ENCODE measurements at places on chromosomes 2 and 18.

GRCh38 chr2:96549967-96550786 lies 13.6 kb downstream of the ARID5A start:
- no peak for DNase-seq

GRCh38 chr2:215479536-215480240 lies 43.8 kb upstream of the FN1 start:
- DNase-seq, result no peak

- no peak for DNase-seq
These were observed 237.4 kb upstream of the HS6ST1 start for GRCh38 chr2:128556089-128556488.

DNA sequence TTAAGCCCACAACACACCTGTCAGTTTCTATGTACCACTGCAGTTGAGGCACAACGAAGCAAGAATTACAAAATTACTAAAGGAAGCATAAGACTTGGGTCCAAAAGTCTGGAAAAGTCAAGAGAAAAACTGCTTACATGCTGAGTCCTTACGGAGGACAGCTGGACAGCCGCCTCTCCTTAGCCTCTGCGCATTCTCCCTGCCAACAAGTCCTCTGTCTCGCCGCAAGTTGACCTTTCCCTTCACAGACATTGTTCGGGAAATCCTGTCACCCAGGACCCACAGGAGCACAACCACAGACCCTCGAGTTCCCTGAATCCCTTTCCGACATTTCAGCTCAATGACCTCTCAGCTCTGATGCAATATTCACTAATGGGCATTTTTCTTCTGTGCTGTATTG lies 525.4 kb upstream of the SALL3 start:
- DNase-seq, result no peak

GRCh38 chr18:77323640-77324299 lies 74.1 kb downstream of the GALR1 start:
- no peak for DNase-seq

DNA sequence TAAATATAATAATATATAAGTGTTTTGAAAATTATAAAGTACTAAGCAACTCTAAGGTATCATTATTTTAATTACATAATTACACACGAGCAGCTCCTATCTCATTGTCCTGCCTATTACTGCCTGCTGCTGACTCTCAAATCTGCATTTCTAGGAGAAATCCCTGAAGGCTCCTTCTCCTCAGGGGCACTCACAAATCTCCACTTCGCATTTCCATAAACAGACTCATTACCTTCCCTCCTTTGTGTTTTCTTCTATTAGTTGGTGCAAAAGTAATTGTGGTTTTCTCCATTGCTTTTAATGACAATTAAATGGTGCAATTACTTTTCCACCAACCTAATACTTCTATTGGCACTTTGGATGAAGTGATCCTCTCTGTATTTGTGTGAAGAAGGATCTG lies 135.0 kb upstream of the HNMT start:
- no peak for DNase-seq

DNA sequence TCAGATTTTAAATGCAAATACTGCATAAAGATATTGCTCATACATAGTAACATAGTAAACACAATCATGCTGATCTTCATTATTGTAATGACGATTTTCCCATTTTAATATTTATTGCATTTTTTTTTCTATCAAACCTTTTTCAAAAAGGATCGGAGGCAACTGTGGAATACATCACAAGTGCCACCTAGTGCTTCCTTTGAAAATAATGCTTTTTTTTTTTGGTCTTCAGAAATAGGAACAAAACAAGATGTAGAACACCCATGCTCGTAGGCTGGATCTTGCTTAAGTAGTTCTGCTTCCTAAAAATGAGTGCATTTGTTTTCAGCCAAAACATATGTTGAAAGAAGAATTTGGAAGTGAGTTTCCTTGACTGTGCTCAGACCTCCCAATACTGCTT lies 35.7 kb upstream of the GPR155 start:
- DNase-seq, result peak; percentile 24

GRCh38 chr2:26283606-26284005 lies 38.9 kb downstream of the HADHB start:
- no peak for DNase-seq

GRCh38 chr2:46179037-46179621 lies 118.1 kb upstream of the EPAS1 start:
- DNase-seq, result no peak

- no peak for DNase-seq
These were observed 162.6 kb upstream of the SIX3 start for GRCh38 chr2:44778671-44779476.

Data from hematopoietic multipotent progenitor cell treated with erythropoietin and hydrocortisone succinate and interleukin-3 and kit ligand, for 8 days (in vitro differentiated cells).